Astrocyte (in vitro differentiated cells and primary cell): ENCODE measurements at places on chromosomes 4 and X.

GRCh38 chrX:136608295-136608933 is 39.5 kb upstream of the CD40LG start:
- DNase-seq: no peak
- no peaks in the 10 kb centered on the region for H3K27me3 ChIP-seq
- H3K36me3 ChIP-seq: no peaks in the 10 kb centered on the region
- no peak overlapping the region for H3K4me3 ChIP-seq
- H3K4me1 ChIP-seq: no peaks in the 10 kb centered on the region

- H3K4me1 ChIP-seq: no peaks in the 10 kb centered on the region
- DNase-seq: no peak
- H3K27me3 ChIP-seq: no peaks in the 10 kb centered on the region
- H3K4me3 ChIP-seq: no peak overlapping the region
- no peaks in the 10 kb centered on the region for H3K36me3 ChIP-seq
Measured at GRCh38 chr4:174037049-174037448, 246.4 kb downstream of the FBXO8 start.

DNA sequence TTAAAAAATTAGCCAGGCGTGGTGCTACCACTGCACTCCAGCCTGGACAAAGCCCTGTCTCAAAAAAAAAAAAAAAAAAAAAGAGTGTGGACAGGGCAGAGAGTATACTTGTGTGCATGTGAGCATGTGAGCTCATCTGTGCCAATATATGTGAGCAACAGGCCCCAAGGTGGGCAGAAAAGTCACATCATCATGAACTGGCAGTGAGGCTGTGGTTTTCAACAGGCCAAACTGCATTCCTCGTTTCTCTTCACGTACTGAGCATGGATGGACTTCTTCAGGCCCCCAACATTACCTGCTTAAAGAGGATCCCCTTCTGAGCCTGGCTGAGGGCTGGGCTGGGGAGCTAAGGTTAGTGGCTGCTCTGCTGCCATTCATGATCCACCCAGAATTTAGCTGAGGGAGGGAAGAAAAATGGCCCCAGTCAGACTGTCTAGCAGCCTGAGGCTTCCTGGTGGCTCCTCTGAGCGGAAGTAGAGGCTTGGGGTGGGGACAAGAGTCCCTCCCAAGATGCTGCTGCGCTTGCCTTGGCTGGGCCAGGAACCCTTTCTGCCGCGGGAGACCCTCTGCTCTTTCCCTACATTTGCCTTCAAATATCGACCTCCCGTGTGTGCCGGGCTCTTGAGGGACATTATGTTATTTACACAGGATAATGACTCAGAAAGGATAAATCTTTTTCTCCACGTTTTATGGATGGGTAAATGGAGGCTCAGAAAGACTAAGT is 55.0 kb downstream of the DIPK2B start:
- DNase-seq: no peak
- H3K27me3 ChIP-seq: no peaks in the 10 kb centered on the region
- no peak overlapping the region for H3K4me3 ChIP-seq
- no peaks in the 10 kb centered on the region for H3K36me3 ChIP-seq

GRCh38 chrX:56812515-56813105 is 83.6 kb downstream of the NBDY start:
- no peaks in the 10 kb centered on the region for H3K27me3 ChIP-seq
- no peak overlapping the region for H3K27ac ChIP-seq
- no peaks in the 10 kb centered on the region for H3K36me3 ChIP-seq
- no peak overlapping the region for H3K4me3 ChIP-seq

DNA sequence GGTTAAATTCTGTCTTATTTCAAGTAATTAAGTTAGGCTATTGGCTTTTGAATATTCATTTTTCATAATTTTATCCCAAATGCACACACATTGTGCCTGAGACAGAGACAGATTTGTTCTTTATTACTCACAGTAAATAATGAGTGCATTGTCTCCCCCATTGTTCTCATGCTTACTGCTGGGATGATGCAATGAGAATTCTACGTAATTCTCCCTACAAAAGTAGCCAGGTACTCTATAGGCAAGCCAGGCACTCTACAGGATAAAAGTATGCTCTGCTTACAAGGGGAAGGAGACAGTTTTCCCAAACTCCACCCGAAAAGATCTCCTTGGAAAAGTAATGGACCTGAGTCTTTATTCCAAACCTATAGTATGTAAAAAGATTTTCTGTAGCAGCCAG is 1890.7 kb upstream of the PCDH10 start:
- H3K4me1 ChIP-seq: no peaks in the 10 kb centered on the region
- H3K27ac ChIP-seq: no peak overlapping the region
- no peak for DNase-seq

GRCh38 chr4:155966731-155967395 is 13.2 kb upstream of the CTSO start:
- H3K4me3 ChIP-seq: no peak overlapping the region
- no peak overlapping the region for H3K27ac ChIP-seq
- peak; percentile 60 for DNase-seq
- H3K27me3 ChIP-seq: no peaks in the 10 kb centered on the region
- H3K4me1 ChIP-seq: no peaks in the 10 kb centered on the region
